ENCODE measurements at places on chromosomes 4 and X. TPM values are rescaled to one million over a fixed set of nuclear protein-coding genes. Genes with fewer than 3 reads are reported as not detected.

DNA sequence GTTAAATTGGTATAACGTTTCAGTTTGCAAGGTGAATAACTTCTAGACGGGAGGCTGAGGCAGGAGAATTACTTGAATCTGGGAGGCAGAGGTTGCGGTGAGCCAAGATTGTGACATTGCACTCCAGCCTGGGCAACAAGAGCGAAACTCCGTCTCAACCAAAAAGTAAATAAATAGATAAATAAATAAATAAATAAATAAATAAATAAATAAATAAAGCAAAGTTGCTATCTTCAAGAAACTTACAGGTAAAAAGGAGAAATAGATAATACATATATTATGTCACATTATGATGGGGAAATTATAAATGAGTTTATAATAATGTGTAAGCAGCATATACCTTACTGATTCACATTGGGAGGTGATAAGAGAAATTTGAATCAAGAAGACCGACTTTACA is 1966.0 kb downstream of the PCDH7 start:
- DNase-seq, result no peak

DNA sequence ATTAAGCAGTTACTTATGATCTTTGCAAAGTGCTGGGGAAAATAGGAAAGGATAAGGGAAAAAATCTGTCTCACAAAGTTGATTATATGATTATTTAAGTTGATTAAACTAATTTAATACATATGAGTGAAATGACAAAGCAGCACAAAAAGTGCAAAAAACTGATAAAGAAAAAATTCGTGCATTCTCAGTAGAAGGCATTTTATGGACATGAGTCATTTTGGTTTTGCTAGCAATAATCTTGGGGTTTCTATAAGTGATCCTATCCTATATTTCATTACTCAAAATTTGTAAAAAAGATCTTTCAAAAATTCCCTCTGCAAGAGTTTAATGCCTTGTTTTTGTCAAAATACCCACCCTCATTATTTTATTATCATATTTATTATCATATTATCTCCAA is 224.2 kb upstream of the ANXA10 start:
- no peak for DNase-seq

GRCh38 chr4:121449416-121449815 is 68.6 kb upstream of the QRFPR start:
- DNase-seq, result no peak

DNA sequence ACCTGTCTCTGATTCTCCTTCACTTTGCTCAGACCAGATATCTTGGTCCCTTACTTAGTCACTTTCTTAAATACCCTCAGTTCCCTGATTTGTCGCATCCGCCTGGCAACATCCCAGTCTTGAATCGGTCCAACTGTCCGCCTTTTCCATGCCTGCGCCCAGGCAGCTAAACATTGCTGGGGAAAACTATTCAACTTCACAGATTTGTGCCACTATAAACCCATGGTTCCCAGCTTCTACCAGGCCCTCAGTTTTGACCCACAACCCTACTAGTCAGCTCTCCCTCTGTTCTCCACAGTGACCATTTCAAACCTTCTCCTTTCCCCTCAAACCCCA is 451 bp upstream of the FGD1 start:
- no peak for DNase-seq

DNA sequence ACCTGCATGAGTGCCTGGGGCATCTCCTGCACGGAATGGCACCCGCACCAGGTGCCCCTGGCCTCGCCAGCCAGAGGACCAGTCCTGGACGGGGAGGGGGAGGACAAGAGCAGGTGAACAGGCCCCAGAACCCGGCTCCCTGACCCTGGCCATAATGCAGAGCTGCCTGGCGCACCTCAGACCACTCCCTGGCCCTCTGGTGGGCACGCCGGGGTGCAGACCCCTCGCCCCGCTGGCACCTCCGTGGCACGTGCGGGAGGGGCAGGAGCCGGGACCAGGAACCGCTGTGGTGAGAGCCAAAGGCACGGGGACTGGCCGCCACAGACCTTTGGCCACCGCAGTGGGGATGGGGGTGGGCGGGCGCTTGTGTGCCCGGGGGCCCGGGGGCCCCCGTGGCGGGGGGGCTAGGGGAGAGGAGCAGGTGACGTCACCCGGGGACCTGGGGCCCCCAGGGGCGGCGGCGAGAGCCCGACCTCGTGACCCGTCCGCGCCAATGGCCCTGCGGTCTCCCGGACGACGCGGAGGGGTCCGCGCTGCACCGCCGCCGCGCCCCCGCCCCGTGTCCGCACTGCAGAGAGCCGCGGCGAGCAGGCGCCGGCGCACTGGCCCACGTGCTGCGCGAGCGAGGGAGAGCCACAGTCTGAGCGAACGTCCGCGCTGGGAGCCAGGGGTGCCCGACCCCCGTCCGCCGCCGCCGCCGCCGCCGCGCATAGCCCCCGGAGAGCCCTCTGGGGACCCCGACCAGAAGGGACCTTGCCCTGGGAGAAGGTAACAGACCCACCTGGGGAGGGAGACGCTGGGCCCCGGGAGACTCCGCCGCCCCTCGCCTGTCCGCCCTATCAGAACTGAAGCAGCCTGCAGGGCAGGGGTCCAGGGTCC is at the start of gene PNMA3:
PNMA3 (plus strand) TSS at position 600 of the 879 bp plus-strand sequence. CDS start 586 bp downstream, outside the sequence.
- DNase-seq, result peak; percentile 26

DNA sequence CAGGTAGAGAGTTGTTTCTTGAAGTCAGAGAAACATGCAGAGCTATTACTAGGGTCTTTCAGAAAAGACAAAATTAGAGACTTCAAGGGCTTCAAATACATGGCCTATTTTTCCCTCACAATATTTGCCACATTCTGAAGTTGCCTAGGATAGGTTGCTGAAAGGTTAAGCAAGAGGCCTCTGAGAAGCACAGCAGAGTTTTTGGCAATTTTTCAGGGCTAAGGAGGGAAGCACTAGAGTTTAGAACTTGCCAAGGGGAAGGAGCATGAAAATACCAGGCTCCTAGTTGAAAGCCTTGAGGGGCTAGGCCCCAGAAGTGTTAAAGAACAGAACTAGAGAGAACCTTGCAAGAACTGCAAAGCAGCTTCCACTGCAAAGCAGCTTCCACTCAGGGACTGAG is 86.4 kb downstream of the ANAPC10 start:
- DNase-seq, result peak; percentile 12

GRCh38 chrX:19513383-19513782 is 1.9 kb downstream of the MAP3K15 start:
- no peak for DNase-seq

GRCh38 chr4:124873361-124874171 is 161.0 kb upstream of the ANKRD50 start:
- DNase-seq, result no peak

DNA sequence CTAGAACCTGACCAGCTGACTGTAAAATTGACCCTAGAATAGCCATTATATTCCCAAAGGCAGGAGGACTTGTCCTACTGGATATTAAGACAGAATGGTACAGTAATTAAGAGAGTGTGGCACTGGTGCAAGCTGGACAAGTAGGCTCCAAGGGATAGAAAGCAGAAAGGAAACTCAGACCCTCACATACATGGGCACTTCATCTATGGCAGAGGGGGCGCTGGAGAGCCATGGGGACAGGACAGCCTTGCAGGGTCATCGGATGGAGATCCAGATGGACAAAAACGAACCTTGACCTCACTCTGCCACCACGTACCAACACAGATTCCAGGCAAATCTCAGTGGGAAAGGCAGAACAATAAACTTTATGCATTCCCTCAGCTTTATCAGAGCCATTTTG is 40.6 kb downstream of the GAB3 start:
- DNase-seq, result no peak

GRCh38 chr4:21655031-21655430 is 293.5 kb downstream of the KCNIP4 start:
- peak; percentile 40 for DNase-seq

DNA sequence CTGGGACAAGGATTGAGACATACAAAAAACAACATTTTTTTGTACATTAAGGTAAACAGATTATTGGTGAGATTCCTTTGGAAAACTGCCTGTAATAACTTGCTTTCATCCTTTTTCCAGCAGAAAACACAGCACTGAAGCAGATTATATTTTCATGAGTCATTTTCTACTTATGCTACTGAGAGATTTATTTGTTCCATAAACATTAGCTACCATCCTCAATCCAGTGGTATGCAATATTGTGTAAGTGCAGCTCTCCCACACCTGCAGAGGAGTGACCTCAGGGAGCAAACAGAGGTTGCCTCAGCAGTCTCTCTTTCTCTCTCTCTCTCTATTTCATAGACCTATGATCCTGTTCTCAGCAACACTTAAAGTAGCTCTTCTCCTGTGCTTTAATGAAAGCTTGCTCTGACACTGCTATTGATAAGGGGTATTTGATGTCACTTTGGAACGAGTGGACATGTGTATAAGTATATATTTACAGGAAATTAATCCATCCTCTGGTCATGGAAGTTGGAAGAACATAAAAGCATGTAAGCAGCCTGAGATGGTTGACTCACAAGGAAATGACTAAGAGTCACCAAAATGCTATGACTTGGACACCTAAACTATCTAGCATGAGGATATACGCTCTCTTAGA is 163.7 kb upstream of the SPANXC start:
- DNase-seq, result no peak

GRCh38 chrX:40065296-40066046 is 32.3 kb downstream of the BCOR start:
- no peak for DNase-seq

DNA sequence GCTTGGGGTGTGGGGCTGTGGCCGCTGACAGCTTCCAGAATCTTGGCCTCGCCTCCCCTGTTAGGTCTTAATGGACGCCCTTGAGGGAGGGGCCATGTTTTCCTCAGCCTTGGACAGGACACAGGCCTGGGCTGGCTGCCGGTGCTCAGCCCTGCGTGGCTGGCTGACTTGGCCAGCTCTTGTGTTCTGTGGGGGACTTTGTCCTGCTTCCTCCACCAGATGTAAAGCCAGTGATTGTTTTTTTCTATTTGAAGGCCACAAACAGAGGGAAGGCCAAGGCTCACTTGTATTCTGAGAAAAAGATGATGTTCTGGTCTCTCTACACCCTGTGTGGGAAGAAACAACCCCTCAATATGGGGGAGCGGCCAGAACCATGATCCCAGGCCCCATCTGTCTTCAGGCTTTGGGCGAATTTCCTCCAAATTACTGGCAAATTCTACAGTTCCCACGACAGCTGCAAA is 71.3 kb downstream of the HTRA3 start:
- peak; percentile 99 for DNase-seq

The TLR2 gene
- total RNA-seq, result 3.6 TPM

The G6PD gene
- 5.8 TPM for total RNA-seq

The TRO gene
- 121 TPM for total RNA-seq

The EXOC1L gene
- not detected for total RNA-seq

The POU4F2 gene
- not detected for total RNA-seq

The DCAF8L2 gene
- not detected for total RNA-seq
